CD4-positive, alpha-beta T cell treated with Interleukin-15 for 1 hour (primary cell): ENCODE measurements at places on chromosomes 6 and 20.

GRCh38 chr6:111338843-111339242 lies 144.2 kb downstream of the REV3L start:
- no peak for DNase-seq

DNA sequence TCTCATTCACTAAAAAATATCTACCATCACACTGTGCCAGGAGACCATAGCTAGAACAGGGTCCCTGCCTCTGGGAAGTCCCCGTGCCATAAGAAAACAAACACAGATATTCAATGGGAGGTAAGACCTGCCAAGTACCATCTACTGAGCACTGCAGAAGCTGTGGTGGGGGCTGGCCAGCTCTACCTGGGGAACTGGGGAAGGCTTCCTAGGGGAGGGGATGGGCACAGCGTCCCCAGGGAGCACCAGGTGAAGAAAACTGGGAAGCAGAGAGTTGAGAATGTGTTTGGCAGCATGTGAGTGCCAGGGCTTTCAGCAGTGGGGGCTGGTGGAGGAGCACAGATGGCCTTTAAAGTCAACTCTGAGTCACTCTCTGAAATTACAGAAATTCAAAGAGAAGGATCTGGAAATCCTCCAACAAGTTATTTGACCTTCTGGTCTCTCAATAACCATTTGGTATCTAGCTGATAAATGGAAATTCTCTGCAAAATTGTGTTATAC lies 85.2 kb downstream of the SHLD1 start:
- peak; percentile 25 for DNase-seq

GRCh38 chr6:11685481-11686093 lies 93.0 kb downstream of the ADTRP start:
- no peak for DNase-seq

DNA sequence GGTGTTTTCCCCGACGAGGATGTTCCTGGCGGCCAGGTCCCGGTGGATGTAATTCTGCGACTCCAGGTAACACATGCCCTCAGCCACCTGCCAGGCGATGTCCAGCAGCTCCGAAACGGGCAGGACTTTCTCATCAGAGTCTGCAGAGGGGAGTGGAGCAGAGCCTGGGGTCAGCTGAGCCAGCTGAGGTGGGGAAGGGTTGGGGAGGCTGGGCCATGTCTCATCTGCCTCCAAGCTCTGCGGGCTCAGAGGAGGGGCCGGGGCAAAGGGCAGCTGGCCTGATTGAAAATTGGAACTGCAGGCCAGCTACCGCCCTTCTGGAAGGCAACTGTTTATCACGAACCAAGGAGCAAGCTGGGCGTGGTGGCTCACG lies 6.4 kb downstream of the PTK6 start:
- DNase-seq: no peak

DNA sequence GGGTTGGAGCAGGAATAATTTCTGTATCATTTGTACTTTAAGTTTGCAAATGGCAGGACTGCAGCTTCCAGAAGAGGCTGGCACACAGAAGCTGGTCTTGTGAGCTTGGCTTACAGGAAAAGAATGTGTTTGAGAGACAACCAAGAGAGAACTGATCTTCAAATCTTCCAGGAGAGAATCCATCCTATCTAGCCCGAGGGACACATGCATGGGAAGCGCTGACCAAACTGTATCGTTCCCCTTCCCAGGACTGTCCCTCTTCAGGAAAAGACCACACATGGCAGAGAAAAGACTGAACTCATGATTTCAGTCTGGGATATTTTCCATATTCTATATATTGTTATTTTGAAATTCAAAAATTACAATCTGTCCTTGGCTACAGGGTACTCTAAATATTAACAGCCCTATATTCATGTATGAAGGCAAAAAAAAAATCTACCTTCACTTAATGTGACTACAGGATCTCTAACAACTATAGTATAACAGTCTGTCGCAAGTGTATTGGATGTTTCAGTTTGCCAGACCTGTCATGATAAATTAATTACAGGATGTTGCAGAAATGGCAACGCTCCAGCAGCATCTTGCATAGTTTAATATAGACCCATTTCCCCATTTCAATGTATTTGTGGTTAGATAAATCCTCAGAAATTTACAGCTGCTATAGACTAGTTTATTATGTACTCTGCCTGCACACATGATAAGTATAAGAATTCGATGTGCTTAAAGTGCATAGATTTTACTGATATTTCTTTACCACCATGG lies 99.4 kb downstream of the MYB start:
- no peak for DNase-seq

DNA sequence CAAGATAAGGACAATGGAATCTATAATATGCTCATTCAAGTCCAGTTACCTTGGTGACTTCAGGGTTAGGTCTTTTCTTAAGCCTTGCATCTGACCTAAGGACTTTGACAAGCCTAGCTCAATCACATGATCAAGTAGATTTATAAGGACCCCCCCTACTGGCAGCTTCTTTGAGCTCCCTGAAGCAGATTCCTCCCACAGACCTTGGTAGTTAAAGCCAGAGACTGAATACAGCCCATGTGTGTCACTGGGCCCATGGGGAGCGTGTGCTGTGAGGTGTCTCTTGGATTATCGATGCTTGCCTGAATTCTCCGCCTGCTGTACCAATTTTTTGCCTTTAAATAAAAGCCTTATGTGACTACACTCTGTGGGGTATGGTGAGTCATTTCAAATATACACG lies 372.7 kb upstream of the RGS17 start:
- DNase-seq: no peak

DNA sequence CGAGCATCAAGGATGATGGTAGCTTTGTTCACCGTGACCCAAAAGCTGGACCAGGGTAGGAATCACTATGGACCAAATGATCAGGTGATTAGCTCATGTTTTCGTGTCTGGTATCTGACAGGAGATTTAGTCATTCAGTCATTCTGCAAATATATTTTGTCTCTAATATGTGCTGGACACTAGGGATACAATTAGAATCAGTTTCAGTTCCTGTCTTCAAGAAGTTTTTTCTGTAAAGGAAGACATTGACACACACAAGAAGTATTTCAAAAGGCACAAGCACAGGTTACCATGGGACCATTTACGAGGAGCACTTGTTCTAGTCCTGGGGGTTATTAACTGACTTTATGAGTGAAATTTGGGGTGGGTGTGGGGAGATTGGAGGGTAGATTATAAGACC lies 244.9 kb downstream of the HIVEP2 start:
- no peak for DNase-seq

- DNase-seq: peak; percentile 48
Observed at GRCh38 chr6:43838276-43839036, 68.4 kb downstream of the VEGFA start.

- DNase-seq: no peak
Observed at GRCh38 chr20:53950031-53950430, 120.4 kb downstream of the BCAS1 start.

DNA sequence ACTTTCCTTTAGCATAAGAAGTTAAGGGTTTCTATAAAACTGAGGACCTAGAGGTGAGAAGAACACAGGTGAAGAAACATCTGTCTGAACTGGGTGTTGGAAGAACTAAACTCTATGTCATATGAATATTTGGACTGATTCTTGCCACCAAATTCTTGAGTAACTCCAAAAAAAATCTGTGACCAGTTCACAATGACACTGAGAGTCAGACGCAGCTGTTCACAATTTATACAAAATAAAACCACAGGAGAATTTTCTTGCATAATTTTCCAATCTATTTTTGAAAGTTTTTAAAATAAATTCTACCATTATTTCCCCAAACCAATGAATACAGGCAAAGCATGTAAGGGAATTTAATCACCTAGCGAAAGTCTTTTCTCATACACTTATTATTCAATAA lies 148.1 kb upstream of the TCF21 start:
- DNase-seq: no peak

DNA sequence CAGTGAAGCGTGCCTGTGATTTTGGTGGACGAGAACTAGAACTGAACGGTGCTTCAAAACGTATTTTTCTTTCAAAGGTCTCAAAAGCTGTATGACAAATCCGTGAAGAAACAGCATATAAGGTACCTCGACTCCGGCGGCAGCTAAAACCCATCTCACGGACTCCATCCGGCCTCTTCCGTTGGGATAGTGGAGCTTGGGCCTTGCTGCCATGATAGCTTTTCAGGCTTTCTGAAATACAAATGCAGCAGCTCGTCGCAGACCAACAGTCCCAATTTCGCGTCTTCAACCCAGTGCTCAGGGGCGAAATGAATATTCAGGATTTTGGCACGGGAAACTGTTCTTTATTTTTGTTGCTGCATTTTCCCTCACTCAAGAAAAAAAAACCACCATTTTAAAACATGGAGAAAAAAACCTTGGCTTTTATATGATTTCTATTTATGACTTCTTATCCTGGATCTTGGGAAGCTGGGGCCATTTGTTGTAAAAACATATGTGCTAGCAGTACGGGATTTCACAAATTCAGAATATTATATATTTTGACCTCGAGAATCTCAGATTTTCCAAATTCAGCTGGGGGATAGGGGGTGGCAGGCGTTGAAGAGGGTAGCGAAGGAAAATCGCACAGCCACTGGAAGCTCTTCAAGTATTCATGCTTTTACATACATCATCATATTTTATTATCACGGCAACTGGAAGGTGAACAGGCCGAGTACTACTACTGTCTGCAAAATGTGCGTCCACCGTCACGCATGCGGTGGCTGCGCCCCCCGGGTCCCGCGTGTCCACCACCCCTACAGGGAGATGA lies 849 bp downstream of the GSTA4 start:
- no peak for DNase-seq

GRCh38 chr20:35117196-35117595 lies 24.6 kb upstream of the TRPC4AP start:
- no peak for DNase-seq

- DNase-seq: no peak
Observed at GRCh38 chr6:160102399-160102798, 19.2 kb upstream of the SLC22A1 start.

GRCh38 chr20:40010483-40010882 lies 678.6 kb downstream of the MAFB start:
- no peak for DNase-seq

DNA sequence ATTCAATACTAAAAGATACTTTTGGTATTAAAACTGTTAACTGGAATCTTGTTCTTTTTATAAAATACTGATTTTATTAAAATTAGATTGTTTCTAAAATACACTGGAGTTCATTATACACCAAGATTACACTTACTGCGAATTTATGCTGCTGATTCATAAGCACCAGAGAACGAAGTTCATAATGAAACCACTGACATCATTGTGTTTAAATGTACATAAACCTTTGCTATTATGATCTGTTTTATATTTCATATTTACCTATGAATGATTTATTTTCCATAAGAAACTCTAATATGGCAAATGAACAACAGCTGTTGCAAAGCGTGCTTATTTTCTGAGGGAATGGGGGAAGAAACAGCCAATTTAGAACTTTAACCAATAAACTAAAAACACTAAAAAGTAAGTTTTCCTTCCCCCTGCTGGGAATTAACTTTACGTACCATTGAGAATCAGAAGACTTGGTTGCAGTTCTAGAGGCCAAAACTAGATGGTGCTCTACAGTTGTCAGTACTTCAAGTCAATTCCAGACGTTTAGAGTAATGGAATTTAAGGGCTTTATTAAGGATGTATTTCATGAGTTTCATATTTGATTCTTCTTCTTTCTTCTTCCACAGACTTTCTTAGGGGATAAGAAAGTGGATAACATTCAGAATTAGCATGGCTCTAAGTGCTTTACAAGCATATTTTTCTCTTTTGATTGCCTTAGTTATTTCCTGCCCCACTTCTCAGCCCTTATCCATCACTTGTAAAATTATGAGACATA lies 30.8 kb upstream of the COL19A1 start:
- DNase-seq: no peak
